ENCODE measurements at places on chromosomes 4 and X. TPM values are rescaled to one million over a fixed set of nuclear protein-coding genes. Genes with fewer than 3 reads are reported as not detected.

Gene CYP4V2
- 35.4 TPM for total RNA-seq

- no peak for DNase-seq
Observed at GRCh38 chr4:43330288-43330687, 437.8 kb downstream of the GRXCR1 start.

- DNase-seq: no peak
Observed at GRCh38 chr4:54548098-54548620, 109.6 kb upstream of the KIT start.

GRCh38 chr4:148081267-148081666 lies 349.4 kb downstream of the ARHGAP10 start:
- no peak for DNase-seq

- DNase-seq: no peak
Observed at GRCh38 chr4:19254486-19254885, 997.2 kb upstream of the SLIT2 start.

Gene CDKL2
- 20.6 TPM for total RNA-seq

Gene USP27X
- 3.0 TPM for total RNA-seq

Gene CASP3
- total RNA-seq: 17.5 TPM

DNA sequence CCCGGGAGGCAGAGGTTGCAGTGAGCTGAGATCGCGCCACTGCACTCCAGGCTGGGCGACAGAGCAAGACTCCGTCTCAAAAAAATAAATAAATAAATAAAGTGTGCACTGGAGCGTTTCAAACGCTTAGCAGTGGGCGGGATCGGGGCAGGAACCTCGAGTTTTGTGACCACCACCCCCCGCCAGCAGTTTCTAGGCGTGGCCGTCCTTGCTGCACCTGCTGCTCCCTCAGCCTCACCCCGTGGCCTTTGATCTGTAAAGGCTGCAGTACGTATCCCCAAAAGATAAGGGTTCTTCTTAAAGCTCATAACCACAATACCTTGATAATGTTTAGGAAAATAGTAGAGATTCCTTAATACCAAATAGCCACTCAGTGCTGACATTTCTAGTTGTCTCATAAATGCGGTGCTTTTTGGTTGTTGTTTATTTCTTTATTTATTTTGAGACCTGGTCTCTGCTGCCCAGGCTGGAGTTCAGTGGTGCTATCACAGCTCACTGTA lies 33.2 kb downstream of the PCGF3 start:
- DNase-seq: no peak

GRCh38 chr4:121462660-121463261 lies 81.9 kb upstream of the QRFPR start:
- DNase-seq: no peak

Gene TGIF2LX
- not detected for total RNA-seq

- no peak for DNase-seq
Observed at GRCh38 chr4:100790836-100791615, 273.2 kb upstream of the EMCN start.

DNA sequence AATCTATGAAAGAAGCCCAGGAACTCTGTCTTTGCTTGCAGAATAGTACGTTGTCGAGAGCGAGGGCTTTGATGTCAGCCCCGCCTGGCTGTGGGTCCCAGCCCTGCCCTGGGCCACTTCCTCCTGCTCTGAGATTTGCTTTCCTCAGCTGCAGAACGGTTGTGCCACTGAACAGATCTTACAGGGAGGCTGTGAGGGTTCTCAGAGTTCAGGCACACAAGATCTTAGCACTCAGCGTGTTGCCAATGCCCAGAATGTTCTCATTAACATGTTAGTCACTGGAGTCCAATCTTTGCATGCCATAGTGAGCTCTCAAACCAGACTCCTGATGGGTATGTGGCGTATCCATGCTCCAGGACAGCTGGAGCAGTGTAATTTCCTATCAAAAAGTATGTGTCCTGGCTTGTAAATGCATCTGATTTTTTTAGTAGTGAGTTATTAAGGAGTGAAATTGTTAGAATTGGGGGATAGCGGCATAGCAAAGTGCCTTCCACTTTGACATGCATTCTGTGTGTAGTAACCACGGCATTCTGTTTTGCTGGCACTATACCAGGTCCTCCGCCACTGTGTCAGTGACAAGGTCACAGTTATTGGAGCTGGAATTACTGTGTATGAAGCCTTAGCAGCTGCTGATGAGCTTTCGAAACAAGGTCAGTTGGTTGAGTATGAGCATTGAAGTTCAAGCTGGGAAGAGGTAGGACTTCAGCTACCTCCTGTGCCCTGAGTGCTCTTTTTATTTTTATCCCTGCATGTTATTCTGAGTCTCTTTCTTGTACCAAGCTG lies 31.6 kb downstream of the TKTL1 start:
- no peak for DNase-seq

Gene GAB3
- total RNA-seq: 12.9 TPM

DNA sequence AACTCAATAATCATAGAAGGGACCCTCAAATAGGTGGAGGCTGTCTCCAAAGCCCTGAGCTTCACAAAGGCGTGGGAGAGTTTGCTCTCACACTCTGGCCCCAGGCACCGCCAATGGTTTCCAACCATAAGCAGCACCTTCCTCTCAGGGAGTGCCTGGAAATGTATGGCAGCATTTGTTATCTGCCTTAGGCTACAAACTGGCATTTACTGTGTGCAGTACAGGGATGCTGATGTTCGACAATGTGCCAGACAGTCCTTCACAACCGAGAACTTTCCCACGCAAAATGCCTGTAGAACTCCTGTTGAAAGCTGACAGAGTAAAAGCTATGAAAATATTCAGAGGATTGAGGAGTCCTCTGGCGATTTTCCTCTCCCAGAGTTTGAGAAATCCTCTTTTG lies 55.7 kb upstream of the CDKN2AIP start:
- no peak for DNase-seq

GRCh38 chr4:155430895-155431795 lies 54.4 kb upstream of the MAP9 start:
- no peak for DNase-seq

Gene CASP6
- total RNA-seq: 15.2 TPM

Gene TMEM150C
- total RNA-seq: 5.9 TPM

DNA sequence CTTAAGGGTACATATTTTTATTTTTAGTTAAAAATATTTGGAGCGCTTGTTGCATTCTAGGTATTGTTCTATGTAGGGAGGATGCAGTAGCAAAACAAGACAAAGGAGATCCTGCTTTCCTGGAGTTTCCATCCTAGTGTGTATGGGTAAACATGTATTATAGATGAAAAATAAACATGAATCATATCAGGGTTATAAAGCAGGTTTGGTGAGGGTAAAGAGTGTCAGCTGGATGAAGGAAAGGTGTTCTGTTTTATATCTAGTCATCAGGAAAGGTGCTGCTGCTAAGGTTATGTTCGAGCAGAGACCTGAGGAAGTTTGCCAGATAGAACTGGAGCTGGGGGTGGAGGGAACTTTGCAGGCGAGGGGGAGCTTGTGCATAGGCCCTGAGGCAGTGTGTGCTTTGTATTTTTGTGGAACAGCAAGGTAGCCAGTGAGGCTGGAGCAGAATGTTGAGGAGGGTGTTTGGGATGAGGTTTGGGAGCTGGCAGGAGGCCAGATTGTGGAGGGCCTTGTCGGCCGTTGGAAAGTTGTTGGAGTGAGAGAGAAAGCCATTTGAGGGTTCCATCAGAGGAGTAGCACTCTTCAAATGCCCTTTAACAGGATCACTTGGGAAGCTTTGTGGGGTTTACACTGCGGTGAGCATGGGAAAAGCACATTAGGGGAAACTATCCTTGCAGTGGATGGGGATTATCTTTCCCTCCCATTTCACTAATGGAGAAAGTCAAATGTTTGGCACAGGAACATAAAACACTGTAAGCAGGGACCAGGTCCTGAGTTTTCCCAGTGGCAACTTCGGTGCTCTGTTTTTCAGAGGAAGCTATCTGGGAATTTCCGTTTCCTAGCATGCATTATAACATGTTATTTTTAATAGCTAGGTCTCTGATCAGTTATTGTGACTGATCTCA lies 35.9 kb downstream of the AFF1 start:
- DNase-seq: no peak

Gene ADGRL3
- total RNA-seq: 4.0 TPM

DNA sequence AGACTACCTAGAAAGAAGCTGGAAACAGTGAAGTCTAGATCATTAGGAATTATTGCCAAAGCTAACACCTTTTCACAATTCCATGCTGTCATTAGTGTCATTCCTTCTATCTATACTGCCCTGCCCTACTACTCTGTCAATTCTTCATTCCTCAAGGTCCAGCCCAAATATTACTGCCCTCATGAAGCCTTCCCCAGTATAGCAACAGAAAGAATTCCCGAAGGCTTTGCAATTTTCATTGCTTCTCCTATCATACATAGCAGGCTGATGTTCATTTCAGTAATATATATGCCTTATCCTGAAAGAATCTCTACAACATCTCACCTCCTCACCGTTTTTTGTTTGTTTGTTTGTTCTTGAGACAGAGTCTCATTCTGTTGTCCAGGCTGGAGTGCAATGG lies 63.9 kb downstream of the APBB2 start:
- DNase-seq: no peak

Gene TCEAL6
- total RNA-seq: not detected

GRCh38 chr4:149409146-149409545 lies 406.5 kb downstream of the IQCM start:
- no peak for DNase-seq

Gene ETDA
- total RNA-seq: not detected

Gene HNRNPDL
- total RNA-seq: 167 TPM

DNA sequence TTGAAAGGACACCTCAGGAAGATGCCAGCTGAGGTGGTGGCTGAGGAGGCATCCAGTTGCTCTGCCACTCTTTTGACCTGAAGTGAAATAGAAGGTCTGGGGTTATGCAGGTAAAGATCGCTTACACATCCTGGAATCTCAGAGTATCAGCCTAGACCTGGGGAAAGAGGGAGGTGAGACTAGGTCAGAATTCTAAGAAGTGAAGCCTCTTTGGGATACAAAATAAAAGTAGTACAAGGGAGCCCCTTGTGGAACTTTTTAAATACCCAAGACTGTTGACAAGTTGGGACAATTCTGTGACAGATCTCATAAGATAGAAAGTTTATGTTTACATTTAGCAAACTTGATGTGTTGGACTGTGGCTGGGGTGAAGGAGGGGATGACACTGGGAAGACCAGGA lies 263.1 kb downstream of the SPRY1 start:
- DNase-seq: no peak

Gene CYLC1
- total RNA-seq: not detected

DNA sequence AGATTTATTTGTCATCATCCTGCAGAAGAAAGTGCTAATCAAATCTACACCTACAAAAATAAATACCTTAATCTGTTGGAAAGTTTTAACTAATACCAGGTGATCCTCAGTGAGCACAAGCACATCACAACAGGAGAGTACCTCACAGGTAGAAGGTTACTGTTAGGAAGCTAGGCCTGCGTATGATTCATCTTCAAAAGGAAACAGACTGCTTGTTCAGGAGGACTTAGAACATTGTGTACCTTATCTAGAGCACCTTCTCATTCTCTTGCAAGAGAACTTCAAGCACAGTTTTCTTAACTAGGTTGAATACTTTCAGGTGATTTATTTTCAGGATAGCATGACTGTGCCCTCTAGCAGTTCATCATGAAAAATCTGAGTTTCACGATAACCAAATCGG lies 54.2 kb downstream of the MND1 start:
- no peak for DNase-seq

DNA sequence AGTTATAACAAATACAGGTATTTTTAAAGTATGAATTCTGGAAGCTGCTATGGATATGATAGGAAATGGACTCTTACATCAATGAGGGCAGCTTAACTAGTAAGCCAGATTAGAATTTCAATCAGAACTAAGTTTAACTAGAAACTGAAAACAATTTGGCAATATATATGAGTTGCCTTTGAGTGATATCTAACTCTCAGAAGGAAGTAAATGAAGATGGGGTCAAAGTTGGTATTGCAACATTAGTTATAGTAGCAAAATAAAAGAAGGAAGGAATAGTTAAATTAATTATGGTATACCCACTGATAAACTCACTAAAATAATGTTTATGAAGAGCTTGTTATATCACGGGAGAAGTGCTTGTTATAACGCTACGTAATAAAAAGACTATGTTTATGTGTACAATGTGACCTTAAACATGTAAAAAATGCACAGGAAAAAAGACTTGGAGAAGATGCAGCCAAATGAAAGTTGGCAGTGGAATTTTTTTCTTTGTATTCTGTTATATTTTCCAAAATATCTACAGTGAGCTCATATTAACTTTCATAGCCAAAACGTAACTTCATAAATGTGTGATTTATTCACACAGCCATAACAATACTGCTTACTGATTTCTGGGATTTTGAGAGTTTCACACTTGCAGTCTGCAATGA lies 34.5 kb downstream of the PHKA2 start:
- DNase-seq: no peak

- no peak for DNase-seq
Observed at GRCh38 chr4:30028826-30029225, 691.3 kb upstream of the PCDH7 start.

DNA sequence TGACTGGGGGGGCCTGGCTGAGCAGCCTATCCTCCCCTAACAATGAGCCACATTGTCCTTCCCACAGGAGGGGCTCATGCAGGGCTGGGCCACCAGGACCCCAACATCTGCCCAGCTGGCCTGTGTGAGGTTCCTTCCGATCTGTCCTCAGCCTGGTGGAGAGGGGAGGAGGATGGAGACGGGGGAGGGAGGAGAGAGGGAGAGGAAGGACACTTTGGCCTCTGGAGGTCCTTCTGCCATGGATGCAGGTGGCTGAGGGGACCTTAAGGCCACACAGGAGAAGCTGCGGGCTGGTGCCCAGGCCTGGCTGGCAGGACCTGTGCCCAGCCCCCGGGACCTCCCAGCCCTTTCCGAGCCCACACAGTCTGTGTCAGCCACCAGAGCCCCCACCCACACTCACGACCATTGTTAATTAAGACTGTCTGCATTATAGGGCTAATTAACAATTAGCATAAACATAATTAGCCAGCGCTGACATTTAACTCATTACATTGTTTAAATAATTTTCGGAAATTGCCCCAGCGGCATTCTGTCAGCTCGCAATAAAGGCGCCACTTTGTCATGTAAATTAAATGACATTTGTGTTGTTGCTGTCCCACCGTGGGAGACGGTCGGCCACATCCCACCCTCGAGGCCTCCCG lies 53.0 kb upstream of the NKX1-1 start:
- peak; percentile 41 for DNase-seq

Gene RS1
- 4.7 TPM for total RNA-seq
